Brain microvascular endothelial cell (primary cell): ENCODE measurements at places on chromosomes 13 and 19.
A peak's percentile ranks its signal among the peaks of the same experiment; 100 is the strongest.

- no peak for DNase-seq
These were observed 44.3 kb upstream of the TEX29 start for GRCh38 chr13:111275995-111276618.

DNA sequence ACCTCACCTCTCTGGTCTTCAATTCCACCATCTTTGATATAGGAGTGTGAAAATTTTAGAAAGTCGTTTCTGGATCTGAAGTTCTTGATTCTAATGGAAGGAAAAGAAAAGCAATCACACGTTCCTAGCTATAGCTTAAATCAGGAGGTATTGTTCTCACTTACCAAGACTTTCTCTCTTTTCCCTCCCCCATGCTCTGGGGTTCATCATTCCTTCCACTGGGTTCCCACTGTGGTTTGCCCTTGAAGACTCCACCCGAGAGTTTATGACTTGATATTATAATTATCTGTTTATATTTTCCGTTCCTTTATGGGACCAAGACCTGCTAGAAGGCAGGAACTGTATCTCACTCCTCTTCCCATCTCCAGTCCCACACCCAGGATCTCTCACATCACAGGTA, 76.6 kb downstream of the AKAP11 start:
- DNase-seq = no peak

GRCh38 chr13:88014527-88014926, 343.4 kb downstream of the SLITRK5 start:
- no peak for DNase-seq

- peak; percentile 11 for DNase-seq
These were observed 532.4 kb downstream of the SLITRK6 start for GRCh38 chr13:85266771-85267170.

- DNase-seq = no peak
These were observed 18.5 kb downstream of the SLC27A1 start for GRCh38 chr19:17488593-17489391.

GRCh38 chr19:40692212-40692551, 1.7 kb upstream of the NUMBL start:
- no peak for DNase-seq

DNA sequence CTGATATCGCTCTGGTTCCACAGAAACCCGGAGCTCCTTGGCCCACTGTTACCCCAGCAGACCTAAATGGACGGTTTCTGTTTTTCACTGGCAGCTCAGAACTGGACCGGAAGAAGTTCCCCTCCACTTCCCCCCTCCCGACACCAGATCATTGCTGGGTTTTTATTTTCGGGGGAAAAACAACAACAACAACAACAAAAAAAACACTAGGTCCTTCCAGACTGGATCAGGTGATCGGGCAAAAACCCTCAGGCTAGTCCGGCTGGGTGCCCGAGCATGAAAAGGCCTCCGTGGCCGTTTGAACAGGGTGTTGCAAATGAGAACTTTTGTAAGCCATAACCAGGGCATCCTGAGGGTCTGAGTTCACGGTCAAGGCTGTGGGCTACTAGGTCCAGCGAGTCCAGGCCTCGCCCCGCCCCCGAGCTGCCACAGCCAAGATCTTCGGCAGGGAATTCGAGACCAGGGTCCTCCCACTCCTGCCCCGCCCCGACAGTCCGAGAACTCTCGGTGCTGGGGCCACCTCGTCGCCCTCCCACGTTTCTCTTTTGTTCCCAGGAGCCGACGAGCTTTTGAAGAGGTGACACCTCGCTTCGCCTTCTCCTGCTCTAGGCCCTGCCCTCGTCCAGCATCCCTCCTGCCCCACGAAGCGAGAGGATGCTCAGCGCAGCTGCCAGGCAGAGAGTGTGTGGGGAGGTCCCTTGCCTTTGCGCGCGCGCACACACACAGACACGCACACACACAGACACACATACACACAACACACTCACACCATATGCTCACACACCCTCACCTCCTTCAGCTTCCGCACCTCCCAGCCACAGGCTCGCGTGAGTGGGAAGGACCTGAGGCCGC, 8.8 kb downstream of the ZIC2 start:
- DNase-seq = no peak

GRCh38 chr19:19425170-19425875, 19.8 kb downstream of the GATAD2A start:
- DNase-seq = no peak

DNA sequence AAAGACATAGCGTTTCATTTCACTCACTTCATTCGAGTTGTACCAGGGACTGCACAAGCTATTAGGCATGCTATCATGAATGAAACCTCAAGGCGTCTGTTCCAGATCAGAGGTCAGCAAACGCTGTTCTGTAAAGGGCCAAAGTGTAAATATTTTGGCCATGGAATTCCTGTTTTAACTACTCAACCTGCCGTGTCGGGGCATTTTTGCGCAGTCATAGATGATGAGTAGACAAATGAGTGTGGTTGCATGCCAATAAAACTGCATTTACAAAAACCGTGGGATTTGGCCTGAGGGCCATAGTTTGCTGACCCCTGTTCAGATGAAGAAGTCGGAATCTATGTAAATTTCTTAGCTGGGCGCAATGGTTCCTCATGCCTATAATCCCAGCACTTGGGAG, 6.5 kb downstream of the INSR start:
- DNase-seq = no peak

- peak; percentile 42 for DNase-seq
These were observed 65.1 kb downstream of the KCNRG start for GRCh38 chr13:50080203-50080910.

- no peak for DNase-seq
These were observed 20.5 kb upstream of the NEK3 start for GRCh38 chr13:52179925-52180324.

DNA sequence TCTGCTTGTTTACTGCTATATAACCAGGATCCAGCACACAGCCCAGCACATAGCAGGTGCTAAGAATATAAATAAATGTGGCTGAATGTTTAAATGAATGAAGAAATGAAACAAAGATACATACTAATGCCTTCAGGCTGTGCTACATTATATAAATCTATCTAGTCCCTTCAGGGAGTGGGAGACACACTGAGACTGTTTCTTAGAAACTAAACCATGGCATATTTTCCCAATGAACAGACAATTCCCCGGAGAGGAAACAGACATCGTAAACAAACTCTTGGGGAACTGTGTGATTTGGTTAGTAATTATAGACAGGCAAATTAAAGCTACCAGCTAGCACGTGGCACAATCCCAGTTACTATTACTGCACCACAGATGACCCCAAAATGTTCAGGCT, 9.7 kb upstream of the FEM1A start:
- no peak for DNase-seq

DNA sequence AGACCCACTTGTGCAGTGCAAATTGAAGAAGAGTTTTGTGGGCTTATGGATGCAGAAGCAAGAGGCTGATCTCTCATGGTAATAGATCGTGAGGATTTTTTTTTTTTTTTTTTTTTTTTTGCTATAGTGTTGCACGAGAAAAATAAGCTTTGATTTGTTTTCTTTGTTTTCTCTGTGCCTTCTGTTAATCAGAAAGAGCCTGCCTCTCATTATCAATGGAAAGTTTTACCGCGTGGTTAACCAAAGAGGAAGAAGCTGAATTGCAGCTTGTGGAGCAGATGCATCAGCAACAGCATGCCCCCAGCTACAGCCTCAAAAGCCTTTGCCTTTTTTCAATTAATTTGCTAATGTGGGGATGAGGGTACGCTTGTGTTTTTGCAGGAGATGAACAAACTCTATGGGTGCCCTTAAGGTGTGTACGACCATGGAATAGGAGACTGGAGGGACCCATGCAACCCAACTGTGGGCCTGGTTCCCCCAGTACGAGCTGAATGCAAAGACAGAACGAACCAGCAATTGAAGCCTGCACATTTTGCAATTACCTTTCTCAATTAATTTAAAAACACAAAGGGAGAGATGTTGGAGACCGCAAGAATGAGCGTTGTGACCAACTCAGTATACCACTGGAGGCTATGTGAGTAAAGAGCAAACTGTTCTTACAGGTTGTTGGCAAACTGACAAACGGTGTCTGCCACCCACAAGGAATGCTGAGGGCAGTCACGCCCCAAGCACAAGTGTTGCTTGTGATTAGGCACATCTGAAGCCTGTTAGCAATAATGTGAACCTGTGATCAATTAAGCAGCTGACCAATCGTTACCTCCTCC, 58.6 kb upstream of the SPRY2 start:
- DNase-seq = no peak

DNA sequence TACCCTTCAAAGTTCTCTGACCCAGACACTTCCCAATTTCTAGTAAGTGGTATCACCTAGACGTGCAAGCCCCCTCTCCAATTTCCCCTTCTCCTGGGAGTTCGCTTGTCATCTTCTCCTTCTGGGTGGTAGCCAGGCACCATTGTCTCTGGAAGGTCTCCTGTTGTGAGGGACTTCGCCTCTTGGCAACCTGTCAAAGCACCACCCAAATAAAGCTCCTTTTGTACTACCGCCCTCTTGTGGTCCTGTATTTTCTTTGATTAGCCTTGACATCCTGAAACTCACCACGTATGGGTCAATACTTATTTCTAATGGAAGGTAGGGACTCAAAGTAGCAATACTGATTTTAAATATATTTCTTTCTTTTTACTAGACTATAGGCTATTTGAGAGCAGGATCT, 8.2 kb downstream of the GPC5 start:
- DNase-seq = peak; percentile 37

GRCh38 chr13:28239374-28239773, 101.0 kb downstream of the PAN3 start:
- peak; percentile 60 for DNase-seq

- no peak for DNase-seq
These were observed 10.2 kb downstream of the OR2Z1 start for GRCh38 chr19:8731428-8732169.

- DNase-seq = no peak
These were observed 233.0 kb downstream of the COL4A1 start for GRCh38 chr13:110073982-110074381.

GRCh38 chr13:46329624-46330023, 57.4 kb downstream of the RUBCNL start:
- no peak for DNase-seq

GRCh38 chr13:19382111-19382510, 179.2 kb downstream of the TPTE2 start:
- no peak for DNase-seq

- DNase-seq = peak; percentile 72
These were observed 85.2 kb downstream of the LRRC63 start for GRCh38 chr13:46296921-46297320.

DNA sequence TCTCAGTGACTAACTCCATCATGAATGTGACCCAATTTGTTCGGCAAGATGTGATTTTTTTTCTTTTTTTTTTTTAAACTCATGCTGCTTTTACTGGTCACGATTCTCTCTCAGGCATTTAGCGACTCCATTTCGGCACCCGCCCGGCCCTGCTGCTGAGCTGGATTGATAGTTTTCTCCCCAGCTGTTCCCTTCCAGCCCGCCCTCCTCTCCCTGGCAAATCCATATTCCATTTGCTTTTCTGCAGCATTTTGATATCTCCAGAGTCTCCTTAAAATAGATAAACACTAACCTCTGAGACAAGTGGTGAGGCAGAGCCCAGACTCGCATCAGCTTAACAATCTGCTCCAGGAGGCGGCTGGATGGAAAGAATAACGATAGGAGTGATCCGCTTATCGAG, 55.5 kb upstream of the KATNAL1 start:
- no peak for DNase-seq

DNA sequence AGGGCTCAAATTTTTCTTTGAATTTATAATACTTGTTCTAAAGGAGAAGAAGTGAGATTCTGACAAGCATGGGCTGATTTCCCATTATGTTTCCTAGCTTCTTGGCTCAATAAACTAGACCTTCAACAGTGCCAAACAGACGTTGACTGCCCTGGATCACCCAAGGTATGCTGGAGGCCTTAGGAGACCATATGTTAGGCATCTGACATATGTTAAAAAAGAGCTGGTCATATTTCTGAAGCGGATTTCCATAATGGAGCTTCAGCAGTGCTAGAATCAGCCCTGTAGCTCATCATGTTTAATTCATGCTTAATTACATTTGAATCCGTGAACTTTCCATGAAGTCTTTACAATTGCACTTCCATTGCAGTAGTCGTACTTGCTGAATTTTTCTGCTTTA, 653.3 kb downstream of the DIAPH3 start:
- DNase-seq = no peak

- DNase-seq = no peak
These were observed 163.8 kb upstream of the SOX1 start for GRCh38 chr13:111903143-111903542.

DNA sequence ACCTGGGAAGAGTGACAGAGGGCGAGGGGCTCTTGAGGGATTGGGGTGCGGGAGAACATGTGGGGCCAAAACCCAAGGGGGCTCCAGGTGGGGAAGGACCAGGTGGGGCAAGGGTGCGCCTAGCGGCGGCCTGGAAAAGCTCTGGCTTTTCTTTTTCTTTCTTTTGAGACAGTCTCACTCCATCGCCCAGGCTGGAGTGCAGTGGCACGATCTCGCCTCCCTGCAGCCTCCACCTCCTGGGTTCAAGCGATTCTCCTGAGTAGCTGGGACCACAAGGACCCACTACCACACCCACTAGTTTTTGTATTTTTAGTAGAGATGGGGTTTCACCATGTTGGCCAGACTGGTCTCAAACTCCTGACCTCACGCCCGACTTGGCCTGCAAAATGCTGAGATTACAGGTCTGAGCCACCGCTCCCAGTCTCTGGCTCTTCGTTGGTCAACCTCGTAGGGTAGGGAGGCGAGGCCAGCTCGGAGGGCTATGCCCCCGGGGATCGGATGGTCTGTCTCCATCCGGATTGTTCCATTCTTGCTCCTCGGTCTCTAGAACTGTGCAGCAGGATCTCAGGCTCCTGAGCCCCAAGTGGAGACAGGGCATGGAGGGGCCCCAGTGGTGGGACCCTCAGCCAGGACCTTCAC, 3.7 kb downstream of the GADD45B start:
- peak; percentile 51 for DNase-seq

- no peak for DNase-seq
These were observed 1893.0 kb upstream of the PCDH20 start for GRCh38 chr13:63308549-63309165.

DNA sequence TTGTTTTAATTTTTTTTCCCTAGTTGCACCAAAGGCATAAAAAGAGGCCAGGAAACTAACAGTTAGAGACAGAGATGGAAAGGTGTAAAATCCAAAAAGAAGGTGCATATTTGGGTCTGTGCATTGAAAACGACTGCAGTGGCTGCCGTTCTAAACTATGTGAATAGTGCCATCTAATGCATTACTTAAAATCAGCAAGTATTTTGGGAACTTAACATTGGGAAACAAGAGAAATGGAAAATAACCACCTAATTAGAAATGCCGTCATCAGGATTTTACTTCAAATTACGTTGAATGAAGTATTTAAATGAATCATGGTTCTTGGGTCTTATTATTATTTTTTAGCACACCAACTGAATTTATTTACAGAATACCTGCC, 189.5 kb upstream of the MIR17HG start:
- no peak for DNase-seq

- no peak for DNase-seq
These were observed 28.3 kb downstream of the EFNA2 start for GRCh38 chr19:1313695-1314613.
